ENCODE measurements at places on chromosomes 1 and 21.
A peak's percentile ranks its signal among the peaks of the same experiment; 100 is the strongest.

- no peak for DNase-seq
Observed at GRCh38 chr1:60503266-60503925, 429.8 kb upstream of the C1orf87 start.

DNA sequence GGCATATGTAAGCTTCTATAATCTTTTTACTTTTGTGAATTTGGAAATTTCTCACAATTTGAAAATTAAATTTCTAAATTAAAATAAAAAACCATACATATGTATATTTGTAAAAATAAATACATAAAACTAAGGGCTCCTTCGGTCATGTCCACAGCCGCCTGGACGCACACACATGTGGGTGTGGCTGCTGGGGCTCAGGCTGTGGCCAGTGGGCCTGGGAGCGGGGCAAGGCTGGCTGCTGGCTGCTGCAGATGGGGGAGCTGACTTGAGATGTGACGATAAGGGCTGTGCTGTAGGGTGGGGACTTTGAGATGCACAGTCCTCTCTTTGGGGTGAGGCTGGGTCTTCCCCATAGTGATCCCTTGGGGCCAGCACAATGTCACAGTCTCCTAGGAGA, 4.8 kb downstream of the RER1 start:
- no peak for DNase-seq

DNA sequence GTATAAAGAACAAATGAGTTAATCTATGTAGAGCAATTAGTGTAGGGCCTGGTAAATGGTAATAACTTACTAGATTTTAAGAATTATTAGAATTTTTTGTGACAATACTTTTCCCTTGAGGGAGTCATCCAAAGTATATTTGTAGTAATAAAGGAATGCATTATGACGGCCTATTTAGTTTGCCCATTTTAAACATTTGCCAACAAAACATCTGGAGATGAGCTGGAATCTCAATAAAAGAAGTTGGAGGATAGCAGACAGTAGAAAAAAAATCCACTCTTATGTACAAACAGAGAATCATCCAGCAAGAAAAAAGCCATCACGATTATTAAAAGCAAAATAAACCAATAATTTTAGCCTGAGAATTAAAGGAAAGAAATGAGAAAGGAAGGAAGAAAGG, 567.3 kb upstream of the ADAMTS5 start:
- no peak for DNase-seq

- no peak for DNase-seq
Observed at GRCh38 chr1:59061876-59062275, 235.0 kb upstream of the FGGY start.

DNA sequence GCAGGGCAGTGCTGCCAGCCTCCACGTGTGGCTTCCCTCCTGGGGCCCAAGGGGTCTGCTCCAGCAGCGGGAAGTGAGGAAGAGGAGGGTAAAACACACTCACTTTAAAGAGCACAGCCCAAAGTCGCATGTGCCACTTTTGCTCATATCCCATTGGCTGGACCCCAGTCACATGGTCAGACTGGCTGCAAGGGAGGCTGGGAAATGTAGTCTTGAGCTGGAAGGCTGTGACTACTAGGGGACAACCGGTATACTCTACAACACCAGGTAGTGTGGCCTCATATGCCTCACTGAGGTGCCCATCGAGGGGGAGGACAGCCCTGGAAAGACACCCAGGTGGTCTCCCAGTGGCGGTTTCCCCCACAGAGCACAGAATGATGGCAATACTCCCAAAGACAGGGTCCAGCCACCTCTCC, 45.2 kb downstream of the CAMK2N1 start:
- peak; percentile 36 for DNase-seq

DNA sequence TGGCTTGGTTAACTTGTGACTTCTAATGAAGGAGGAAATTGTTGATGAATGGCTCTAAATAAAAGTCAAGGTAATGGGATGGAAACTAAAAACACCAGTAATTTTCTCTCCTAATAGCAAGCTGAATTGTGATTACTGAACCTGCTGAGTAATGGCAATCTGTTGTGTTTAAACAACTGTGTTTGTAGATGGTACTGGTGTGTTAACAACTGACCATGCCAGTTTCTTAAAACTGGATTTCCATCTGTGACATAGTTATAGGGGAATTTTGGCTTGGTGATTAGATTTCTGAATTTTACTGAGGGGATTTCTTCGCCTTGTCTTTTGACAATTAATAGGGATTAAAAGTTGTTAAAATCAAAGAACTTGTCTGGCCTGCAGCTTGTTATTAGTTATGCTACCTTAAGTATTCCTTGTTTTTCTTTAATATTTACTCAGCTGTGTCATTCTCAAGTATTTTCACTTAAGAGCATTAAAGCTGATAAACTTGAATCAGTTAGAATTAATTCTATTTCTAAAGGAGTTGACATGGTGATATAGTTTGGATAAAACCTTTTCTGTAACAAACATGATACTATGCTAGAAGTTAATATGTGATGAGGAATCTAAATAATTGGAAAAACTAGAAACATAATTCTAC, 7.9 kb upstream of the ERO1B start:
- DNase-seq = no peak

- no peak for DNase-seq
Observed at GRCh38 chr1:224292419-224292818, 37.6 kb downstream of the NVL start.

GRCh38 chr21:41231060-41231459, 63.1 kb downstream of the BACE2 start:
- DNase-seq = no peak
